Stimulated activated CD8-positive, alpha-beta memory T cell treated with anti-CD3 and anti-CD28 coated beads, Interleukin-2, amount 100 ng/mL, for 1 hour (primary cell): ENCODE measurements at places on chromosomes 12 and 14.
A peak's percentile ranks its signal among the peaks of the same experiment; 100 is the strongest.

GRCh38 chr14:60189923-60190840 is 25.0 kb upstream of the DHRS7 start:
- DNase-seq: no peak

GRCh38 chr14:70956511-70956910 is 49.3 kb downstream of the PCNX1 start:
- no peak for DNase-seq

DNA sequence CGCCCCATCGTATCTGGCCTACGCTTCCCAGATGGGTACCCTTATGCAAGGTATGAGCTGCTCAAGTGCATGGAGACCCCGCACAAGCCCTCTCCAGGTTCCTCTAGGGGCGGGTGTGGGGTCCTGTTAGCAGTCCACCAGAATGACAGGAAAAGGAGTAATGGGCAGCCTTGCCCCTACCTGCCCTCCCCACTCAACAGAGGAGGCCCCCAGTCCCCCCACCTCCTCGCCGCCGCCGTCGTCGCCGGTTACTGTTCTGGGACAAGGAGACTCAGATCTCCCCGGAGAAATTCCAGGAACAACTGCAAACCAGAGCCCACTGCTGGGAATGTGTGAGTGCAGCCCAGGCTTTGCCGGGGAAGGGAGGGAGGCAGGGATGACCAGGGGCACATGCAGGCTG is 6.0 kb downstream of the REC8 start:
- DNase-seq: no peak

DNA sequence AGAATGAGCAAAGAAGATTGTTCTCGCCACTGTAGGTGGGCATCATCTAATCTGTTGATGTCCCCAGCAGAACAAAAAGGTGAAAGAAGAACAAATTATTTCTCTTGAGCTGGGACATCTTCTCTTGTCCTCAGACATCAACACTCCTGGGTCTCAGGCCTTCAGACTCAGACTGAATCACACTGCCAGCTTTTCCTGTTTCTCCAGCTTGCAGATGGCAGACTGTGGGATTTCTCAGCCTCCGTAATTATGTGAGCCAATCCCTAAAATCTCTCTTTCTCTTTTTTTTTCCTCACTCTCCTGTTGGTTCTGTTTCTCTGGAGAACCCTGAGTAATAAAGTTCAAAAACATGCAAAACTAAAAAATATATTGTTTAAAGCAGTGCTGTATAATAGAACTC is 3.7 kb upstream of the TMPRSS12 start:
- DNase-seq: no peak

DNA sequence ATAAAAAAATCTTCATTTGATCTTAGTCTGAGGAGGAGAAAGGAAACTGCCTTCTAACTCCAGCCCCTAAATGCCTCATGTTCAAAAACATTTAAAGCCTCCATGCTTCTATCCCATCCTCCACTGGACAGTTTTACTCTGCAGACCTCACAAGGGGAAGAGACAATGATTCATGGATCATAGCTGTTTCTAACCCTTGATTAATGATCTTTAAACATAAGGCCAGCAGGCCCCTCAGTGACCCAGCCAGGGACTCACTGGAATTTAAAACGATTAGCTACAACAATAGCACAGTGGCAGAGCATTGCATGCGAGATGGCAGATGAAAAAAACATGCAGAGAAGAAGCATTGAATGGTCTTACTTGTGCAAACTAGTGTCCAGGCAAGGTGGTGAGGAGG is 6.0 kb downstream of the DCTN2 start:
- DNase-seq: no peak

DNA sequence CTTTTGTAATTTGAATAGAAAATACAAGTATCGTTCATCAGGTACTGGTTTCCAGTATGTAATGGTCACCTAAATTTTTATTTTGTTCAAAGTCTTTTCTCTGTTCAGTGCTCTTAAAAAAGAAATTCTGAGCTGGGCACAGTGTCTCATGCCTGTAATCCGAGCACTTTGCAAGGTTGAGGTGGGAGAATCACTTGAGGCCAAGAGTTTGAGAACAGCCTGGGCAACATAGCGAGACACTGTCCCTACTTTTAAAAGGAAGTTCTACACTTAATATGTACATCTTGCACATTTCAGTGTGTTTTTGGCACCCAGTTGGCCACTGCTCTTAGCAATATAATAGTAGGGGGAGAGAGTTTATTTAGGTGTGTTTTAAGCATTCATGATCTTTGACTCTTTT is 27.9 kb downstream of the PCNX1 start:
- no peak for DNase-seq

DNA sequence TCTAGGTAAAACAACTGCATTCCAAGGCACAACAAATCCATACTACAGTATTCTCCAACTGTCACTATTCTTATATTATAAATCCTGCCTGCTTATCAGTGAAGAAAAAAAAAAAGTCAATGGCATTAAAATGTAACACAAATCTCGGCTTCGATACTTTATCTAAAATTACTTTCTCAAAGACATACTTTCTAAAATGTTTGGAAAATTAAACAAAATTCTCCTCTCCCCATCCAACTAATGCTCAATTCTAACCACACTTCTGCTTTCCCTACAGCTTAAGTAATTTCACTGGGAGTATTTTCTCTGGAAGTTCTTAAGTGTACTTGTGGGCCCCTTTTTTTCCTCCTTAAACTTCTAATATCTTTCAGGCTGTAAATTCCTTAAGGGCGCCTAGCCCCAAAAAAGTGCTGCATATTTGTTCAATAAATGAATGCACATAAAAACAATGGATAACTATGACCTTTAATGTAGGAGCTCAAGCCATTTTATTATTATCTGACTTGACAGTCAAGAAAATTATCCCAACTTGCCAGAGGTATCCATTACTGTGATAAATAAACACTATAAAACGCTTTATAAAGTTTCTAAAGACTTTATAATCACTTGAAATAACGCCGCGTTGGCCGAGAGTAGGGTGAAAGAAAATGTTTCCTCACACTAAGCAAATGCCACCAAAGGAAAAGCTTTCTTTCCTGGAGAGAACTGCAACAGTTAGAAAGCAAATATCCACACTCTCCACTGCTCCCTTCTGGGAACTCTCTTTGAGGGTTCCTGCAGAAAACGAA is 977 bp downstream of the HEATR5A start:
- no peak for DNase-seq

DNA sequence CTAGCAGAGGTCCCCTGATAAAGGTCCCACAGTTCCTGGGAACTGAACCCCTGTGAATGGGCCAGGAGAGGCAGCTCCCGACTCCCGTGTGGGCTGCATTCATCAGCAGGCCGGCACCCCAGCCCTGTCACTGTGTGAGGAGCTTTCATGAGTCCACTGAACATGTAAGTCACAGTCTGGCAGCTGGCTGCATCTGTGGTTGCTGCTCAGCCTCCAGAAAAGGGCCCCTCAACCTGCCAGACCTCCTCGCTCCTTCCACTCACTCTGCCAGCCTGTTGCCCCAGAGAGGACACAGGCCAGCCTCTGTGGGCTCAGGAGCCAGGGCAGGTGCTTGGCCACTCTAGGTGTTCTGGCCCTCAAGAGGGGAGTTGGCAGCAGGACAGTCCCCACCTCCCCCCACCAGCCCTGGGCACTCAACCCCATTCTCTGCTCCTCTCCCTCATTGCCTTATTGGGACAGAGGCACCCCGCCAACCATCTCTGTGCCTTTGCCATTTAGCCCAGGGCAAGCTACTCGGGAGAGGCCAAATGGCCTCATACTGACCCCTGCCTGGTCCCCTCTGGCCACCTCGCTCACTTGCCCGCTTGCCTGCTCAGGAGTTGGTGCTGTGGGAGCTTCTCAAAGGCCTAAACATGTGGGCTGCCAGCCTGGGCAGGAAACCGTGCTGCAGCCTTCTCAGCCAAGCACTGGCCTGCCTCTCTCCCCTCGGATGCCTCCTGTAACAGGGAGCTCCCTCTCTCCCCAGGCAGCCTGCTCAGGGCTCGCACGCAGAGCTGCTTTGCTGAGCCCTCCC is 1.9 kb downstream of the RTL1 start:
- DNase-seq: no peak

DNA sequence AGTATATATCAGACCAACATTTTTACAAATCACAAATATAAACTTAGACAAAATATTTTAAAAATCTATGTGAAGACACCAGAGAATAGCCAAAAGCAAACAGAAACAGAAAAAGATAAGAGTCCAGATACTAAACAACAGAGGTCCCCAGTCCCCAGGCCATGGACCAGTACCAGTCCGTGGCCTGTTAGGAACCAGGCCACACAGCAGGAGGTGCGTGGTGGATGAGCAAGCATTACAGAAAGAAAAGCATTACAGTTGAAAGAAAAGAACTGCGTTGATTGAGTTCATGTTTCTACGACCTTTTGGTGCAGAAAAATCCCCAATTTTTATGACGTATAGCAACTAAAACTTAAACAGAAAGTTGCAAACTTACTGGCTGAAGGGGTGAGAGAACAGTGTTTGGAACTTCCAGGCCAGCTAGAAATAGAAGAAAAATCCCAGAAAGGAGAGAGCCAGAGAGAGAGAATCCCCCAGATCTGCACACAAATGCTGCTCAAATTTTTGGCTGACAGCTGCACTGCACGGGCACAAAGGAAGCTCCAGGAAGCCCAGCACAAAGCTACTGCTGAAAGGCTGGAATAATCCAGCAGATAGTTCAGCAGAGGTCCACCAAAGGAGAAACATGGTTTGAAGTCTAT is 159.6 kb upstream of the C14orf180 start:
- DNase-seq: no peak

GRCh38 chr14:50095895-50096294 is 20.5 kb downstream of the VCPKMT start:
- no peak for DNase-seq

DNA sequence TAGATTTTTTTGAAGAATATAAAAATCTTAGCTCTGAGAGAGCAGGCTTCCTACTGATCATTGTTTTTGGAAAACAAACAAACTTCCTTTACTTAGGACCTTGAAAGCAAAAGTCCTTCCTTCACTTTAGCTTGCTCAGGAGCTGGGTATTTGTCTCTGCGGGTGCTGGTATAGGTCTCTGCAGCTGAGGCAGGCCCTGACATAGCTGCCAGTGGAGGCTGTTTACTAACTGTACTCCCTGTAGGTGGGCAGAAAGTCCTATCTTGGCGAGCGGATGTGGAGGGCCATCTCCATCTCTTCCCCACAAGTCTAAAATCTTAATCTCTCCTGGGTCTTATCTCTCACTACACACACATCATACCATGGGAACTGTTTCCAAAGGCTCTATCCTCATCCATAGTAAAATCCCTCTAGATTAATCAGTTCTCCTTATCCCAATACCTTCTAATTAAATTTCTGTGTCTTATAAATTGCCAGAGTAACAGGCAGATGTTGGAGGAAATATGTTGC is 4.1 kb upstream of the MIA2 start:
- DNase-seq: no peak

GRCh38 chr12:4271717-4272423 is 1.7 kb upstream of the CCND2 start:
- DNase-seq: peak; percentile 81

GRCh38 chr14:45810152-45810872 is 557.3 kb upstream of the MIS18BP1 start:
- DNase-seq: no peak

GRCh38 chr14:52313462-52313861 is 650 bp upstream of the PTGER2 start:
- DNase-seq: no peak

- DNase-seq: no peak
These were observed 44.8 kb downstream of the GCH1 start for GRCh38 chr14:54857830-54858269.

GRCh38 chr14:56162476-56162875 is 44.3 kb downstream of the PELI2 start:
- no peak for DNase-seq

- DNase-seq: no peak
These were observed 4.3 kb downstream of the DIP2B start for GRCh38 chr12:50508970-50509663.

DNA sequence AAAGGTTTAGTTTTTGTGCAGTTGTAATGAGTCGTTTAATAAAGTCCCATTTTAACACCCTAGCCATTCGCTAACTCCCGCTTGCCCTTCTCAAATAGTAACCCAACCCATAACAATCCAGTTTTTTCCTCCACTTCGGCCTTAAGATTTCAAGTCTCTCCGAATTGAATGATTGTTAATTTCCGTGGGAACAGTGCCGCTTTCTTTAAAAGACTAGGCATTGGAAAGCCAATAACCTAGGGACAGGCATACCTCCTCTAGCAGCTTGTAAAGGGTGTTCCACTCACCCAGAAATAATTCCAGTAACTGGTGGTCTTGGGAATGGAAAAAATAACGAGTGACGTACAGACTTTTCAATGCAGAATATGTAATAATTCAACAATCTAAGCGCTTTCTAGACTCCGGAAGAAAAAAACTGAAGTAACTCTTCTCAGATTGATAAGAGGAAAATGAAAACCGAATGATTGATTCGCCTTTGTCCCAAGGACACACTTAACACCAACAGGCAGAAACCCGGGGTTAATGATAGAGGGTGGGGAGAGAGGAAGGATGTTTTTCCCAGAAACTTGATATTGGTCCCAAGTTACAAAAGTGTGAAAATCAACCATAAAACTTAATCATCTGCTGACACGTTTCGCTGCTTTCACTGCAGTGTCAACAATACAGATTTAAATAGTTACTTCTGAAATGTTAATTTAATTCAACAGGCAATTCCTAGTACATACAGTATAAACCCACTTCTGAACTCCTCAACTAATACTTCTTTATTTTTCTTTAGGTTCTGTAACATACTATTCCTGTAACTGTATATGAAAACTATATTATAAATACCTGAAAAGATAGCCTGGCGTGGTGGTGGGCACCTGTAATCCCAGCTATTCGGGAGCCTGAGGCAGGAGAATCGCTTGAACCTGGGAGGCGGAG is 1.0 kb upstream of the SINHCAF start:
- no peak for DNase-seq

DNA sequence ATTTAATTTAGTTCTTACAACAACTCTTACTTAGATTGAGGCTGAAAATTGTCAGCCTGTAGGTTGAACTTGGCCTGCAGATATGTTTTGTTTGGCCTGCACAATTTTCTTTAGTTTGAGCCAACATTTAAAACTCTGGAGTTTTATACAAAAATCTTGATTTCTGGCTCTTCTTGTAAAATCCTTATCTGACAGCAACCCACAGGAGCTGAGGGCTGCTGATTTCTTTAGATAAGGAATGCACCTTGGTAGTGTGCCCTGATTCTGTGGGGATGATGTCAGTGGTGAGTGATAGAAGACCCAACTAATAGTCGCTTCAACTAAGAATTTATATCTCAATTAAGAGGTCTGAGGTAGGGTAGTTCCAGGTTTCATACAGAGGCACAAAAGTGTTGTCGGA is 49.5 kb downstream of the SOCS2 start:
- DNase-seq: no peak

DNA sequence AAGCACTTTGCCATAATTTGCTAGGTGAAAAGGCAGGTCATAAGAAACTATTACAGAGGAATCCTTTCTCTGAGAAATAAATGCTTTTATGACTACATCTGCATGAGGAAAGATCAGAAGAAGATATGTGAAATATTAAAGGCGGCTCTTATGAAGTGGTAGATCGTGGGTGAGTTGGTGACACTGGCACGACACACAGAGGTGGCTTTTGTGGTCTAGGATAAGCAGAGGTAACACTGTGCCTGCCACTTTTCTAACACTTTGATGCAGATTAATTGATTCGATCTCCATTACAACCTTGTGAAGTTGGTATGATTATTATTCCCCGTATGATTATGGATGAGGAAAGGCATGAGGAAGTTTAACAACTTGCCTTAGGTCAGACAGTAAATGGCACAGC is 60.0 kb upstream of the ELK3 start:
- no peak for DNase-seq
